ENCODE measurements at places on chromosomes 12 and 14. TPM values are rescaled to one million over a fixed set of nuclear protein-coding genes. Genes with fewer than 3 reads are reported as not detected.

GRCh38 chr12:106446419-106447092 is 89.0 kb downstream of the POLR3B start:
- no peak for DNase-seq

GRCh38 chr14:51206462-51206861 is 33.6 kb upstream of the TMX1 start:
- DNase-seq = no peak

DNA sequence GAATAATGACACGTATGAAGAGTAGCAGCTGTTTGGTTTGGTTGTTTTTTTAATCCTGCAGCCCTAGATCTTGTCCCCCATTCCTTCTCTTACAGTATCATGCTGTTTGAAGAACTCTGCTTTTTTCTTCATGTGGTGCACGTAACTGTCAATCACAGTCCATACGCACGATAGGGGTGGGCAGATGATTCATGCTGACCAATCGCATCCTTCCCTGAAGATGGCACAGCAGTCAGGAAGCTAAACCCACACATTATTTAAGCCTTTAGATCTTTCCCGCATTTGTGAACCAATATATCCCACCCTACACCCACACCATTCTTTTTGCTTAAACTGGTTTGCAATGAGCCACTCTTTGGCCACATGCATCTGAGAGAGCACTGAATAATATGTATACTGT is 158.9 kb upstream of the PLEKHA5 start:
- DNase-seq = no peak

DNA sequence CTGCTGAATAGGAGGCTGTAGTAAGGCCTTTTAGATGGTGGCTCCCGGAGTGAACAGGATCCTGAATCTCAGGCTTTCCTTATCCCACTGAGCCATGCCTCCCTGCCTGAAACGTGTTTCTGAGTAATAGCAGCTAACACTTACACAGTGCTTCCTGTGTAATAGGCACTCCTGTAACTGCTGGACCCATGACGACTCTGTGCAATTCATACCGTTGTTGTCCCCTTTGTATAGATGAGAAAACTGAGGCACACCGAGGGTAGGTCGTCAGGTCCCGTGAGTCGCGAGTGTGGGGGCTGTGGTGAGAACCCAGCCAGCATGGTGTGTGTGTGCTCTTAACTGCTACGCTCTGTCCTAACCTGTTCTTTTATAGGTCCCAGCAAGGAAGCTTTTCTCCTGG is 193.6 kb downstream of the CACNA1C start:
- DNase-seq = no peak

- no peak for DNase-seq
Observed at GRCh38 chr12:11668611-11669010, 19.1 kb downstream of the ETV6 start.

The MFAP5 gene
- total RNA-seq = not detected

- no peak for DNase-seq
Observed at GRCh38 chr14:103984196-103984595, 41.9 kb upstream of the RD3L start.

GRCh38 chr12:94618995-94619695 is 31.2 kb downstream of the TMCC3 start:
- DNase-seq = no peak

- no peak for DNase-seq
Observed at GRCh38 chr12:12684375-12685106, 11.4 kb downstream of the GPR19 start.

GRCh38 chr14:104142946-104143470 is 4.6 kb downstream of the KIF26A start:
- no peak for DNase-seq

DNA sequence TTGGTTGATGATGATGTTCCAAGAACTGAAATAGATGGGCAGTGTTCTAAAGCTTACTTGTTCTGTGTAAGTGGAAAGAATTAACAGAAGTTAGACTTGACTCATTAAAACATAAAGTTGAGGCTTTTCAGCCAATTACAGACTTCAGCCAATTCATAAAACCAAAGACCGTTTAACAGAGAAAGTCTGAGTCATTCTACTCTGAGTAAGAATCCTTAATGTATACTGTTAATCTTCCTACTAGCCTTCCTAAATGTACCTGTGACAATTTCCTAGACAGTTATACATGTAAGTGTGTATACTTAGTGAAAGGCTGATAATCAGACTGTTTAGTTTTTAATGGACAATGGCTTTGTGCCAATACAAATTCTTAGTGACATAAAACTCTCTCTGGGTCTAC is 681.0 kb downstream of the RPL10L start:
- DNase-seq = no peak

- peak; percentile 63 for DNase-seq
Observed at GRCh38 chr14:74402401-74403251, 23.4 kb downstream of the SYNDIG1L start.

The C12orf56 gene
- not detected for total RNA-seq

The FKBP11 gene
- total RNA-seq = 29.8 TPM

- no peak for DNase-seq
Observed at GRCh38 chr12:53465679-53466078, 13.8 kb downstream of the PCBP2 start.

- DNase-seq = no peak
Observed at GRCh38 chr12:118958520-118958919, 22.8 kb upstream of the SRRM4 start.

The PRH2 gene
- total RNA-seq = not detected

The C12orf42 gene
- not detected for total RNA-seq

GRCh38 chr14:75411214-75411540 is 16.6 kb upstream of the JDP2 start:
- DNase-seq = no peak

The CACNA1C gene
- not detected for total RNA-seq

The TIMM9 gene
- 51.3 TPM for total RNA-seq

- no peak for DNase-seq
Observed at GRCh38 chr14:50622978-50623377, 45.1 kb downstream of the SAV1 start.

The NOC4L gene
- 20.5 TPM for total RNA-seq

The DLGAP5 gene
- 24.0 TPM for total RNA-seq

The HEBP1 gene
- total RNA-seq = 0.22 TPM

DNA sequence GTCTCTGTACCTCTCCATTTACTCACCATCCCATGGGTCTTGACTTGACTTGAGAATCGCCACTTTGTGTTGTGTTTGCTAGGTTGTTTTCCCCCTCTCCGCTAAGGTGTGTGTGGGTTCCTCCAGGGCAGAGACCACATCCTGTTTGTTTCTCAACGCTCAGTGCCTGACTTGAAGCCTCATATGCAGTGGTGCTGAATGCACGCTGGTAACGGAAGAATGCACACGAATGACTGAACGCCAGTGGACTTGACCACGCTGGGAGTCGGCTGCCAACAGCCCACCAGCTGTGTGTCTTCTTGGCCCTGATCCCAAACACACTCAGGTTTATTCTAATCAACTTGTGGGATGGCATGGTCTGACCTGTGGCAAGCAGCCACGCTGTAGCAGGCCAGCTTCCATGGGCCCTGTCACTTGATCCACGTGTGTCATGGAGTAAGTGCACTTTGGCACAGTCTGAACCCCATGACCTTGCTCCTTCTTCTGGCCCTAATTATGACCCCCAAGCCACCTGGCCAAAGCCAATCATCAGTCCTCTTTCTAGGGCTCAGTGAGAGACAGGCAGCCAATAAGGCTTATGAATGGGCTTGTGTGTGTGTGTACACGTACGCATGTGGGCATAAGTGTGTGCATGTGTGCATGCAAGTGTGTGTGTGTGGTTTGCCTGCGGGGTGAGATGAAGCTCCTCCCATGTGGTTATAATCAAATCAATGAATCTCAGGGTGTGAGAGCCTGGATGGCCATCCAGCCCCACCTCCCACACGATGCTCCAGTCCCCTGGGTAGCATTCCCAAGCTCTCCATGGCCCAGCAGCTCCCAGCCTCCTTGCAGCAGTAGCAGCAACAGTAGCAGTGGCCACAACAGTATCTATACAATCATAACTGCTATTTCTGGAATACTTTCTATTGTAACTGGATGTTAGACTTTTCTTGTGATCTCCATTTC is 6.4 kb upstream of the TC2N start:
- DNase-seq = no peak

GRCh38 chr14:26598081-26598671 is 343 bp upstream of the NOVA1 start:
- DNase-seq = no peak
